Stimulated activated CD4-positive, alpha-beta T cell treated with anti-CD3 and anti-CD28 coated beads, Interleukin-1b, Interleukin-23, amount 100 ng/mL, for 1 hour (primary cell): ENCODE measurements at places on chromosomes 4 and X.

DNA sequence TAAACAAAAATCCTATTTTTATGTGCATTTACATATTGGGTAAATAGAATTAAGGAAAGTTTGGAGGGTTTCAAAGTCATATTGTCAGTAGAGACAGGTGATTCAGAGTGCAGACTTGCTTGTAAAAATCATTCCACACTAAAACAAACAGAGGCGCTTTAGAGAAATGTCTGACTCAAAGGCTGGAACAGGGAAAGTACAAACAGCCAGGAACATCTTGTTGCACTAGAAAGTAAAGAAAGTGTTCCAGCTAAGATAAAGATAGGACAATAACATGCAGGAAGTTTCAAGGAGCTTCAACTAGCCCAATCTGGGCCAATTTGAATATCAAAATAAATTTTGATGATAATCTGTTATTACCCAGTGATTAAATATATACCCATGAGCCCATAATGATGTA lies 16.4 kb upstream of the NUDT10 start:
- no peak for DNase-seq

DNA sequence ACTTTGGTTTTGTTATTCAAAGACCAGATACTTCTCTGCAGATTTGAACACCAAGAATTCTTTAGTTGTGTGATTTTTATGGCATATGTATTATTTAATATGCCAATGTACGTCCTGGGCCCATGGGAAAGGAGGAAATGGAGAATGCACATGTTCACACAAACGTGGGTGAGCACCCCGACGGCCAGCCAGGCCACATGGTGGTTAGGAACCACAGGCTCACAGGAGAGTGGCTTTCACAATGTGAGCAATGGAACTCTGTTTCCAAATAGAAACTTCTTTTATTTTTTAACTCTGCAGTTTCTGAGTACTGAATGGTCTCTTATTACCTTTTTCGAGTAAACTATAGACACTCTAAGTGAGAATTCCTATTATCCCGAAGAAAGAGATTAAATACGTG lies 58.0 kb upstream of the UNC5C start:
- DNase-seq, result no peak

- no peak for DNase-seq
Observed at GRCh38 chrX:41002026-41002425, 83.2 kb upstream of the USP9X start.

DNA sequence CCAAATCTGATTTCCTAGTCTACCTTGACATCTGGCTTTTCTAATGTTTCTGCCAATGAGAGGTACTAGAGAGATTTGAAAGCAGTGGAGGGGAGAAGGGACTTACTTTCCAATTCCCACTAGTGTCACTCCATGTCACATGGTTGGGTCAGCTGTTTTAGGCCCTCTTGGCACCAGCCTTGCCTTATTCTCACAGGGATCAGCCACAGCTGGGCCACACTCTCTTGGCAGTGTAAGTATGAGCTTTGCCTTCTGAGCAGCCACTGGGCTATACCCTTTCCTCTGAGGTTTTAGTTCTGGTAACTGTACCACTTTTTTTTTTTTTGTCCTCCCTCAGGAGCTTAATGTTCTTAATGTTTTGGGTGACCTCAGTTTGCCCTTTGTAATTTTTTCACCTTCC lies 10.2 kb upstream of the ADH1C start:
- no peak for DNase-seq

DNA sequence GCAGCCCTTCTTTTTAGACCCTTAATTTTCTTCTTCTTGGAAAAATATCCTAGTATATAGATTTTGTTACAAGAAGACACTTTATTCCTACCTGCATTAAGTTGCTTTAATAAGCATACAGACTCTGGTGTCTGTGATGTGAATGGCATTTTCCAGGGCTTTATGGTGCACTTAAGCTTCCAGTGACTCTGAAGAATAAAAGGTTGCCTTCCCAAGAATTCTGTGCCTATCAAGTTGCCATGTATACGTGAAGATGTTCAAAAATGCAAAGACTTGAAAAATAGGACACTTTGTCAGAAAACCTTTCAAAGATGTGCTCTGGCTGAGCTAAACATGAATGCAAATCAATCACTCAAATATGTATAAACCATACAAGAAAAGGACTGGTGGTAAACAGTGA lies 110.9 kb downstream of the RS1 start:
- no peak for DNase-seq

DNA sequence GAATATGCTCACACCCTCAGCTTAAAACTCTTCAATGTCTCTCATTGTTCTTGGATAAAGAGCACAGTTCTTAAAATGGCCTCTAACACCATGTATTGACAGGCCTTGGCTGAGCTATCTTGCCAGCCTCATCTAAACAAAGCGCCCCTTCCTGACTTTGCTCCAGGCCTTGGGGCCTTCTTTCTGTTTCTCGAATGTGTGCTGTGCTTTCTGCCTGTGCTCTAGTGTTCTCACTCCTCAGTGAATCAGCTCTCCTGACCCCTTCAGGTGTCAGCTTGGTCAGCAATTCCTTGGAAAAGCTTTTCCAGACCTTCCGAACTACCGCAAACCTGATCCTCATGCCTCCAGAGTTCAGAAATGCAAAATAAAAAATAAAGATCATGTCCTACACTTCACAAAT lies 346.3 kb upstream of the FSTL5 start:
- no peak for DNase-seq

DNA sequence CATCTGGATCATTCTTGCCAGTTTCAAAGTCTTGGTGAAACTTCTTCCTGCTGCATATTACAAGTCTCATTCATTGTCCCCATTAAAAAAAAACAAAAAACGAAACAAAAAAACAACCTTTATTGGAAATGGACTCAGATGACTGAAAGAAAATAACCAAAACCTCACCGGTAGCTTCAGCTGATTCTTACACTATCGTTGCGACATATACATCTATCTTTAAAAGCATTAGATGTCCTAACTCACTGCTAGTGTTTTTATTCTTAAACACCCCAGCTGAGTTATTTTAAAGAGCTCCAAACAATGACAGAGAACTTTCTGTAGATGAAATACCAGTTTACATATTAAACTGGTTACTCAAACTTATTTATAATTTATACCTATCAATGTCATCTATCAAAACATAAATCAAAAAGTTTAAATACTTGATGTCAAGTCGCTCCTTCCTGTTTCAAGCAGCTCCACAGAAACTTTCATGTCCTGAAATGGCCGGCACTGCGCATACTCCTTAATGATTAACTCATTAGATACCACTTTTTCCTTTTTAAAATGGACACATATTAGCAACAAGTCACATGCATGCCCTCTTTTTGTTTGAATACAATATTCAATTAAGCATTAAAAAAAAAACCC lies 87.2 kb downstream of the HPRT1 start:
- no peak for DNase-seq

DNA sequence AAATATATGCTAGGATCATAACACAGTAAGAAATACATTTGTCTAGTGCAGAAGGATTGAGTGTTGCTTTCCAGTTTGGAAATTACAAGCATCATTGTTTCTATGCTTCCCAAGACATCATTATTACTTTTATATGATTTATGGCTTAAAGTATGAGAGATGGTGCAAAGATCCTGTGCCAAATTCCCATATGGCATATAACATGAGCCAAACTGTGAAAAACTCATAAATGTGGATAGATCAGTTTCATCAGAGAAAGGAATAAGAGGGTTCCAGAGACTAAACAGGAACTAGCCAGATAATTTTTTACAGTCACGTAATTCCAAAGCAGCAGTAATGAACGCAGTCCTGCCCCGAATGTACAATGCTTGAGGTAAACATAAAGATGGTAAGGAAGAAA lies 126.3 kb downstream of the PRDM5 start:
- no peak for DNase-seq

- no peak for DNase-seq
Observed at GRCh38 chrX:68941385-68941952, 112.6 kb downstream of the EFNB1 start.

DNA sequence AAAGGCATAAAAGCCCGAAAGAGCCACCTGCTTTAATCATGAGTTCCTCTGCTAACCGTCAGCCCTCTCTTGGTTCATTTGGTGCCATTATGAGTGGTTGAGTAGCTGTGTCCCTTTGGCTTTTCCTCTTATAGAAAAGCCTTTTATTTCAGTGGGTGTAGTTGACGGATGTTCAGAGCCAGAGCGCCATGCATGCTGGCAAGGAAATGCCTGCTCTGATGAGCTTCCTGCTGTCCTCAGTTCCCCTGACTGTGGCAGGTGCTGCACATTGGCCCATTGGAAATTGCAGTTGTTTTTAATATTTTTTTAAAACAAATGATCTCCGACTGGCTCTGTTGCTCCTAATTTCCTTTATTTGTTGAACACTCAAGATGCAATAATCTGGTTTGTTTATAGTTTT lies 77.3 kb upstream of the LIMCH1 start:
- DNase-seq, result no peak

DNA sequence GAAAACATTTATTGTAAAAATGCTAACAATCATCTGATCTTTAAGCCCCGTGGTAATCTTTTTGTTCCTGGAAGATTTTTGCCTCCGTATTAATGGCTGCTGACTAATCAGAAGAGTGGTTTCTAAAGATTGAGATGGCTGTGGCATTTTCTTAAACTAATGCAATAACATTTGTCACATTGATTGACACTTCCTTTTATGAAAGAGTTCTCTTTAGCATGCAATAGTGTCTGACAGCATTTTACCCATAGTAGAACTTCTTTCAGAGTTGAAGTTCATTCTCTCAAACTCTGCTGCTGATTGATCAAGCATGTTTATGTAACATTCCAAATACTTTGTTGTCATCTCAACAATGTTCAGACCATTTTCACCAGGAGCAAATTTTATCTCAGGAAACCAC lies 26.8 kb upstream of the UGT2B4 start:
- DNase-seq, result no peak

DNA sequence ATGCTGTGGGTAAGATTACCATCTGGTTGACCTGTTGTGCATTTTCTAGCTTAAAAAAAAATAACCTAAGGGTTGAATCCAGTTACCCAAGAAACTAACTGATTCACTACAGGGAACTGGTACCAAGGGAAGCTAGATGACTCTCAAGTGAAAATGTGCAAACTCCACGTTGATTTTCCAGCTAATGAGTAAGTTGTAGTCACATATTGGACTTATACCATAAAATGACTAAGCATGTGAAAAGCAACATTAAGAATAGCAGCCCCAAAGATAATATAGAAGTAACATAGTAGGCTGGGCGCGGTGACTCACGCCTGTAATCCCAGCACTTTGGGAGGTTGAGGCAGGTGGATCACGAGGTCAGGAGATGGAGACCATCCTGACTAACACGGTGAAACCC lies 270.9 kb downstream of the SPRY1 start:
- no peak for DNase-seq

- DNase-seq, result no peak
Observed at GRCh38 chr4:183853548-183853940, 51.6 kb upstream of the STOX2 start.

GRCh38 chrX:154800478-154801210 lies 4.6 kb downstream of the MPP1 start:
- DNase-seq, result no peak

DNA sequence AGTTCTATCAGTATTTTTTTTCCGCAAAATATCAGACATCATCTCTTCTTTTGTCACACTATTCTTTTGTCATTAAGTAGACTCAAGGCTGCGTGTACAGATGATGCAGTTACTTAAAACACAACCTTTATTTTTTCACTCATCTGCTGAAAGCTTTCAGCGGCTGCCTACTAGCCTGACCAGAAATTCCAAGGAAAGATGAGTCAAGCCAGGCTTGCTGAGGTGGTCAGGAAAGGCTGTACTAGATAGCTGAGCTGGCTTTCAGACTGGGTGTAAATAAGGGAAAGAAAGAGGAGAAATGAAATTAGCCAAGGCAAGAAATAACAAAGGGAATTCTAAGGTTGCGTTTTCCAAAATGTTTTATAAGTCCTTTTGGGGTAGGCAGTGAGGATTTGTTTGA lies 17.9 kb downstream of the STK26 start:
- DNase-seq, result no peak

GRCh38 chr4:108628411-108628810 lies 8.0 kb downstream of the RPL34 start:
- no peak for DNase-seq

GRCh38 chr4:72507167-72507566 lies 61.9 kb downstream of the ADAMTS3 start:
- DNase-seq, result no peak

- DNase-seq, result no peak
Observed at GRCh38 chr4:173426064-173426463, 27.1 kb upstream of the SCRG1 start.

DNA sequence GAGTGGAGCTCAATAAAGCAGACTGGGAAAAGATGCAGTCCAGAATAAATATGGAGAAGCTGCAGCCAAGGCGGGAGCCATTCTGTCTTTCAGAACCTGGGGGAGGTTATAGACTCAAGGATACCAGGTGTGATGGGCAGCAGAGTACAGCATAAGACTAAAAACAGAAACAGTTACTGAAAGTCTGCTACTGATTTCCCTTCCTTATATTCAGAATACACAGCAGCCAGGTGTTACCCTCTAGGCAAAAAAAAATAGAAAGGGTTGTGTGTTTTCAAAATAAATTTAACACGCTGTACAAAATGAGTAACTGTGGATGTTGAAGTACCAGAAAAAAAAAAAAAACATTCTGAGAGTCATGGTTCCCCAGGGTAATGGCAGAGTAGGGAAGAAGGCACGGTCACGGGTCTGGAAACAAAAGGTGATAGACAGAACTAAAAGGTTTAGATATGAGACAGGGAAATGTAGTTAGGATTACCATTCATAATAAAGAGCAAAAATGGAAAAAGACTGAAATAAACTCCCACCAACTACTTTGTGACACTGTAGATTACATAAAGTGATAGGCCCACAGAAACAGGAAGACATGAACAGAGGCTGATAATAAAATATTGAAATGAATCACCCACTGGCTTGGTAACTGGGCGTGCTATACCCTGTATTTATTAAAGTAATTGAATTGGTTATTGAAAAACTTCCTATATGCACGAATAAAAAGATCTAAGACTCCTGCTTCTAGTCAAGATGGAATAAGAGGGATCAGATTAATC lies 10.8 kb upstream of the HHIP start:
- no peak for DNase-seq

GRCh38 chr4:148287111-148287510 lies 155.1 kb downstream of the NR3C2 start:
- no peak for DNase-seq

GRCh38 chr4:121199742-121200561 lies 35.8 kb upstream of the TNIP3 start:
- no peak for DNase-seq
